Stimulated activated CD8-positive, alpha-beta memory T cell treated with anti-CD3 and anti-CD28 coated beads, Interleukin-4, amount 100 ng/mL, for 4 hours (primary cell): ENCODE measurements at places on chromosomes 1 and 21.

DNA sequence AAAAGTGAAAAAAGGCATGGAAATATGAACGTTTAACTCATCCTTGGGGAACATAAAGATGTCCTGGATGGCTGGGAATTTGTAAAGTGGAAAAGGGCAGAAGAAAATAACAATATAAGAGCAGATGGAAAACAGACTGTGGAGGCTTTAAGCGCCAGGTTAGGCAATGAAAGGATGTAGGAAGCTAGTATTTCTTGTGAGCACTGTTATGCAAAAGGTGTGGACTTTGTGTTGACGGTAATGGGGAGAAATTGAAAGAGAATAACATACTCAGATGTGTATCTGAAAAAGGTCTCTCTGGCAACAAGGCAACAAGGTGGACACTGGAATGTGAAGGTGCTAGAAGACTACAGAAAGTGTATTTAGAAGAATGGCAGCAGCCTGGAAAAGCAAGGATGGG is 411.8 kb downstream of the PLPP3 start:
- no peak for DNase-seq

GRCh38 chr1:5599541-5599940 is 392.7 kb downstream of the NPHP4 start:
- DNase-seq, result no peak

DNA sequence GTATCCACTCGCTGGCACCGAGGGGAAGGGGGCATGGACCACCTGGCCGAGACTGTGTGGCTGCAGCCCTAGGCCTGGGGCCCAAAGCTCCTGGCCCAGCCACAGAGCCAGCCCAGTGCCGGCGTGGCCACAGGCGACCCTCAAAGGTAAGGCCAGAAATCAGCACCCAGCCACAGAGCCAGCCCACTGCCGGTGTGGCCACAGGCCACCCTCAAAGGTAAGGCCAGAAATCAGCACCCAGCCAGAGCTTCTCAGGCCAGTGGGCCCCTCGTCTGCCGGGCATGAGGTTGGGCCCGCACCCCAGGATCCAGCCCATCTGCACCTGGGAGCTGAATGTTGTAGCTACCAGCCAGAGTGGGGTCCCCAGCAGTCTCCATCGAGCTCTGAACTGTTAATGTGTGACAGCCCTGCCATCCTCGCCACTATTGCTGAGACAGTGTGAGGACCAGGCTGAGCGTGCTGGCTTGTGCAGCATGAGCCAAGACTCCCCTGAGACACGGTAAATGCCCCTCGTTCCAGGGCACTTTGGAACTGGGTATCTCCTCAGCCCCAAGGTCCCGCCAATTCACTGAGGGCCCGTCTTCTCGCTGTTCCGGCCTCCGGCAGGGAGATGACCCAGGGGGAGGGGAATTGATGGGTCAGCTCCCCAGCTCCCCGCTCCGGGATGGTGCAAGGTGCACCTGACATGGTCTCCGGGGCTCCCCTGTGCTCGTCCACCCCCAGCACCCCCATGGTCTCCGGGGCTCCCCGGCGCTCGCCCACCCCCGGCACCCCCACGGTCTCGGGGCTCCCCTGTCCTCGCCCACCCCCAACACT is 4.7 kb upstream of the FTCD start:
- no peak for DNase-seq

DNA sequence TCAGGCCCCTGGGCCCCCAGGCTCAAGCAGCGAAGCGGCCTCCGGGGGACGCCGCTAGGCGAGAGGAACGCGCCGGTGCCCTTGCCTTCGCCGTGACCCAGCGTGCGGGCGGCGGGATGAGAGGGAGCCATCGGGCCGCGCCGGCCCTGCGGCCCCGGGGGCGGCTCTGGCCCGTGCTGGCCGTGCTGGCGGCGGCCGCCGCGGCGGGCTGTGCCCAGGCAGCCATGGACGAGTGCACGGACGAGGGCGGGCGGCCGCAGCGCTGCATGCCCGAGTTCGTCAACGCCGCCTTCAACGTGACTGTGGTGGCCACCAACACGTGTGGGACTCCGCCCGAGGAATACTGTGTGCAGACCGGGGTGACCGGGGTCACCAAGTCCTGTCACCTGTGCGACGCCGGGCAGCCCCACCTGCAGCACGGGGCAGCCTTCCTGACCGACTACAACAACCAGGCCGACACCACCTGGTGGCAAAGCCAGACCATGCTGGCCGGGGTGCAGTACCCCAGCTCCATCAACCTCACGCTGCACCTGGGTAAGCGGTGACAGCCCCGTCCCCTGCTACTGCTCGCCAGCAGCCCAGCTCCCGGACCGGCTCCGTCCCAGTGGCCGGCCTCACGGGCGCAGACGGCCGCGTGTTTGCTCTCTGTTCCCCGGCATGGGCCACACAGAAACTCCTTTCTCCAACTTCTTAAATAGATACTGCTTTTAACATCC is 539 bp downstream of the LAMC1 start:
- DNase-seq, result no peak

DNA sequence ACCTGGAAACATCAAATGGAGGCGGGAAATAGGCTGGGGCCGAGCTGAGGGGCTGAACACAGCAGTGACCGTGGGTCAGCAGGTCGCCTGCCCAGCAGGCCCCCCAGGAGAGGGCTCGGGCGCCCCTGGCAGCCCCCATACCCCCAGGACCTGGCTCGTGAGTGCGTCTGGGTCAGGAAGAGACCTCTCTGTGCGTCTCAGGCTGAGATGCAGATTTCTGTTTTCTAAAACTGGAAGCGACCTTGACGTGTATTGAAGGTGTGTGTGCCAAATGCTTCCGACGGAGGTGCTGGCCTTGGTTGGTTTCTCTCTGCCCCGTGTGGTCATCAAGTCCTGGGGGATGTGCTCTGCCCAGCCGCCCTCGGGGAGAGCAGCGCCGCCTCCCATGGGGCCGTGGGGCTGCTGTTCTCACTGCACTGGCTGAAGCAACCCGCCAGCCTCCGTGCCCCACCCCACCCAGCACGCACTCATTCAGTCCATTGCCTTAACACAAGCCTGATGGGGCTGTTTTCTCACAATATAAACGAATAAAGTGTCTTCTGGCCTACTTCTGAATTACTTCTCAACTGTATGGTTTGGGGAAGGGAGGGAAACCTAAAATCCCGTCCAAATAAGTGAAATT is 7.4 kb downstream of the PEX10 start:
- DNase-seq, result no peak

DNA sequence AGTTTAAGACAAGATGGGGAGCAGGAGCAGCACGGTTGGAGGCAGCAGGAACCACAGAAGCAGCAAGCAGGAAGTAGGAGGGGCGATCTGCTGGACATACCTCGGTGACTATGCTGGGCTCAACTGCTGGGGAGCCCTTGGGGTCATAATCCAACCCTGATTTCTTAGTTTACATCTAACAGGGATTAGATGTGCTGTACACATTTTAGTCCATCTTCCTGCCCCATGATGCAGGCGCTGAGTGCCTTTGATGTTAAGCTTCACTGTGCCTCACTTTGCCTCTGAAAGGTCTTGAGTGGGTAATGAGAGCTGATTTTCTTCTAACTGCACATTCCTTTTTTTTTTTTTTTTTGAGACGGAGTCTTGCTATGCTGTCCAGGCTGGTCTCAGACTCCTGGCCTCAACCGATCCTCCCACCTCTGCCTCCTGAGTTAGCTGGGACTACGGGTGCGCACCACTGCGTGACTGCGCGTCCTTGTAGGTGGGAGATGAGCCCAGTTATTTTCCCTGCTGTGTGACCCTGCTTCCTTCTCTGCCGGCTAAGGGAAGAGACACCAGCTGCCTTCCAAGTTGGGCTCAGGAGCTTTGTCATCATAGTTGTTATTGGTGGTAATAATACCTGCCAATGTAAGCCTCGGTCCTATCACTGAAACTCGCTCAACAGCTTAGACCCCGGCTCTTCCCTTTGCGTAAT is 1.1 kb upstream of the RCAN3 start:
- DNase-seq, result no peak

GRCh38 chr1:55255901-55256300 is 40.7 kb upstream of the USP24 start:
- no peak for DNase-seq

GRCh38 chr1:220734571-220735326 is 13.4 kb upstream of the MTARC2 start:
- no peak for DNase-seq

- no peak for DNase-seq
Measured at GRCh38 chr1:109814223-109814622, 50.5 kb upstream of the EPS8L3 start.

GRCh38 chr1:243471754-243472745 is 216.2 kb downstream of the SDCCAG8 start:
- no peak for DNase-seq

DNA sequence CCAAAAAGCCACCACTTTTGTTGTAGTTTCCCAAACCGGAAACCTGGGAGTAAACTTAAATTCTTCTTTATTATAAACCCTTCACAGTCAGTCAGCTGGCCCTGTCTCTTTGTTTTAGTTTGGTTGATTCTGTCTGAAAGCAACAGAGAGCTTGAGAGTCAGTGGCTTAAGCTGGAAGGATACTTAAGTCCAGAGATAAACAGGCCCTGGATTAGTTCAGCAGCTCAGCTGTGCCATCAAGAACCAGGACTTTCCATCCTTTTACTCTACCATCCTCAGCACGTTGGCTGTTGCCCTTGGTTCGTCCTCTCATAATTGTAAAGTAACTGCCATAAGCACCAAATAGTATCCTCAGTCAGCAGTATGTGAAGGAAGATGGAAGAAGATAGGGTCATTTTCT is 4.5 kb downstream of the DESI2 start:
- no peak for DNase-seq

GRCh38 chr1:221907166-221907932 is 165.5 kb upstream of the DUSP10 start:
- DNase-seq, result no peak

DNA sequence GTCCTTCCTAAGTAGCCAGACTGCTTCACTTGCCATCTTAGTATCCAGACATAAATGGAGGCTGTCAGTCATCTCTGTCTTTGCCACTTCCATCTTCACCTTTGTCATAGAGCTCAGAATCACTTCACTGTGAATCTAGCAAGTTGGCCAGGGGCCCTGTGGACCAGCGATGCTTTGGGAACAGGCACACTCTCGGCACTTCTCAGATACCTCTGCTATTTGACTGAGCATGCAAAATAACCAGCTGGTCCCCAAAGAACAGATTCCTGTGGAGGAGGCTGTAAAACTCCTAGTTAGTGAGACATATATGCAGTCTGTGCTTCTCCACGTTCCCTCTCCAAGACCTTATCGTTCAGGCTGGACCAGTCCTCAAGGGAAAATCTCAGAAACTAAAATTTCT is 76.8 kb upstream of the COA6 start:
- DNase-seq, result no peak

- no peak for DNase-seq
Measured at GRCh38 chr1:28954126-28954726, 39.9 kb downstream of the EPB41 start.

- no peak for DNase-seq
Measured at GRCh38 chr1:65840683-65841082, 48.0 kb downstream of the PDE4B start.

- no peak for DNase-seq
Measured at GRCh38 chr21:35340273-35340672, 291.2 kb upstream of the RUNX1 start.

DNA sequence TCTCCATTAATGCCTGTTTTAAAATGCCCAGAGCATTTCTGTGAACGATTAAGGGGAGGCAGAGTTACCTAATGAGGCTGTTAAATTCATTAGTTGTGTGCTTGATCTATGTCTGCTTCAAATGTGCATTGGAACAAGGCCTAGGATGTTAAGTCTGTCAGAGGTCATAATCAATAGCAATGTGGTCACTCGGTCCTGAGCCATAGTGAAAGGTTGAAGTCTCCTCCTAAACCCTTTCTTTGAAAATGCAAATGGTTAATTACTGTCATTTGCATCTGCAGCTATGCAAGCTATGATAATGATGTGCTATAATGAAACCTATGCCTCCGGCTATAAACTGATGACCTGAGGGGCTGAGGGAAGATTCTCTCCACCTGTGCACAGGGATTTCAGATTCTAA is 114.2 kb upstream of the NR5A2 start:
- no peak for DNase-seq

DNA sequence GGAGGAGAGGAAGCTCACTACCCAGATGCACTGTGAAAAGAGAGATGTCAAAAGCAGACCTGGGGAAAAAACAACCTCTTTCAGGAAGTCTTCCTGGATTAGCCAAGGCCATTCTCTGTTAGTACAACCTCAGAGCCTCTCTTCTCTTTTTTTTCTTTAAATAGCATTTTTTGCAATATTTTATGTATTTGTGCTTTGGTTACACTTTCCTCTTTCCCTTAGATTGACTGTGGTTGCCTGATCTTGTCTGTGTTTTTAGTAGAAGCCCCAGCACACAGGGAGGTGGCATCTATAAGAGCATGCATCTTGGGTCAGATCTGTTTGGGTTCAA is 18.8 kb downstream of the SLC26A9 start:
- no peak for DNase-seq

DNA sequence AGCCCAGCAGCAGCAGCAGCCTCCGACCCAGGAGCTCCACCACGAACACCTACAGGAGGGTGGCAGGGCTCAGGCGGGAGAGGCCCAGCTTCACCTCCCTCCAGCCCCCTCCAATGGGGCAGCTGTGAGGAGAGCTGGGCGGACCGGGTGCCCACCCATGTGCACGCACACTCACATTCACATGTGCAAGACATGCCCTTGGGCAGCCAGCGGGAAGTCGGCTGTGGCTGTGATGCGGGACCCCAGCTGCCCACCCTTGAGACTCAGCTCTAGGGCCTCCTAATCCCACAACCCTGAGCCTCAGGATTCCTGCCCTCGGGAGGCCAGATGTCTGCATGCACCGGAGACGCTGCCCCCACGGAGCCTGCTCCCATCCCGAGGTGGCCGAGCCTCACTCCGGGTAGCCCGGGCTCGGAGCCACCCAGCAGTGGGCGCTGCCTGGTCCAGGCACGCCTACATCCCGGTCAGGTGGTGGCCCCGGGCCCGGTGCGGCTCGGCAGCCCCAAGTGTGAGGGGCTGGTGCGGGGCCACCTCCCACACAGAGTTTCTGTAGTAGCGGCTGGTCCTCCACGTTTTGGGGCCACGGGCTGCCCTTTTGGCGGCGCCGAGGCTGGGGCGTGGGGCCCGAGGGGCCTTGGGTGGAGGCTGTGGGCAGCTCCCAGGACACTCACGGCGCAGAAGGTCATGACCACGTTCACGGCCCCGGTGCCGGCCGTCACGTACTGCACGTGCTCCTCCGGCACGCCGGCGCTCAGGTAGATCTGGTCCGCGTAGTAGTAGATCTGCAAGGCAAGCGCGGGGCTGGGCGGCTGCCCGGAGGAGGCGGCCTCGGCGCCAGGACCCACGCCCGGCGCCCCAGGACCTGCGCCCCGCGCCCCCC is 12.9 kb upstream of the SLC2A7 start:
- DNase-seq, result no peak

DNA sequence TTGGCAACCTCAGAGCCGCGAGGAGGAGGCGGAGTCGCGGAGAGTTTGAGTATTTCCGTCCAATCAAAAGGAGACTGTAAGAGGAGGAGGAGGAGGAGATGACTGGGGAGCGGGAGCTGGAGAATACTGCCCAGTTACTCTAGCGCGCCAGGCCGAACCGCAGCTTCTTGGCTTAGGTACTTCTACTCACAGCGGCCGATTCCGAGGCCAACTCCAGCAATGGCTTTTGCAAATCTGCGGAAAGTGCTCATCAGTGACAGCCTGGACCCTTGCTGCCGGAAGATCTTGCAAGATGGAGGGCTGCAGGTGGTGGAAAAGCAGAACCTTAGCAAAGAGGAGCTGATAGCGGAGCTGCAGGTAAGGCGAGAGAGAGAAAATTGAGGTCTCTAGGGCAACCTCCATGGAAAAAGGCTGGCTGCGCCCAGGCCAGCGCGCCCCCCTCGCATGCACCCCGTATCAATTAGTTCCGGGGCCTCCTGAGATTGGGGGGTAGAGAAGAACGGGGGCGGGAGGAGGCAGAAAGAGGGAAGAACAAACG is at the start of gene PHGDH:
Gene PHGDH (plus strand): TSS at position 131 of the 538 bp plus-strand sequence. CDS start 89 bp downstream, at position 220.
- no peak for DNase-seq
